ENCODE measurements at places on chromosomes 12 and 14. TPM values are rescaled to one million over a fixed set of nuclear protein-coding genes. Genes with fewer than 3 reads are reported as not detected.

Gene SLC11A2
- total RNA-seq, result 64.4 TPM

Gene GZMB
- total RNA-seq, result not detected

Gene KERA
- total RNA-seq, result not detected

Gene PFDN5
- 253 TPM for total RNA-seq

Gene PLEKHH1
- 0.32 TPM for total RNA-seq

Gene NPFF
- not detected for total RNA-seq

Gene FLRT2
- 62.5 TPM for total RNA-seq

Gene PRKCH
- 3.7 TPM for total RNA-seq

Gene VTI1B
- total RNA-seq, result 52.5 TPM

Gene KRT81
- total RNA-seq, result not detected

Gene EDDM3A
- total RNA-seq, result not detected

Gene LHX5
- total RNA-seq, result not detected

Gene TMEM52B
- not detected for total RNA-seq

Gene KCNJ8
- 2.3 TPM for total RNA-seq

Gene KLHDC1
- total RNA-seq, result 5.7 TPM

Gene TEX22
- 0.36 TPM for total RNA-seq

Gene ACACB
- 18.5 TPM for total RNA-seq

Gene STXBP6
- total RNA-seq, result 4.0 TPM

Gene GARIN6
- not detected for total RNA-seq
